Activated naive CD8-positive, alpha-beta T cell treated with anti-CD3 and anti-CD28 coated beads, Interleukin-2, amount 10 ng/mL, durations not matched to agents 7 days and 5 days (primary cell): ENCODE measurements at places on chromosomes 7 and 10.
A peak's percentile ranks its signal among the peaks of the same experiment; 100 is the strongest.

GRCh38 chr10:50417886-50418830 lies 166.8 kb upstream of the ASAH2 start:
- peak; percentile 72 for DNase-seq

- no peak for DNase-seq
These were observed 63.3 kb downstream of the FAM185A start for GRCh38 chr7:102811942-102812678.

DNA sequence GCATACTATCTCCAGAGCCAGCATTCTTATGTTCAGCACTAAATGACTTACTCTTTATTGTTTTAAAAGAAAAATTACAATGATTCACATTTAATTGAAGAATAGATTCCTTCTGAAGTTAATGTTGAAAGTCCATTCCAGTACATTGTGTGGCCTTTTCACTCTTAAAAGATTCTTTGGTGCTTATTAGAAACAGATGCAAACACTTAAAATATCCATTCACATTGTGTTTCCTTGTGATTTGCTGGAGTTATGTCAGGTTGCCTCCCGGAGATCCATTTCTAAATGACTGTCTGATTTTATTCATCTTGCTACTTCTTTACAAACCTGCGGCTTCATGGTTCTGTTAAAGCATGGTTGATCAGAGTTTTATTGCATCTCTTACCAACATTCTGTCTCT lies 152.8 kb downstream of the FOXP2 start:
- DNase-seq: no peak

DNA sequence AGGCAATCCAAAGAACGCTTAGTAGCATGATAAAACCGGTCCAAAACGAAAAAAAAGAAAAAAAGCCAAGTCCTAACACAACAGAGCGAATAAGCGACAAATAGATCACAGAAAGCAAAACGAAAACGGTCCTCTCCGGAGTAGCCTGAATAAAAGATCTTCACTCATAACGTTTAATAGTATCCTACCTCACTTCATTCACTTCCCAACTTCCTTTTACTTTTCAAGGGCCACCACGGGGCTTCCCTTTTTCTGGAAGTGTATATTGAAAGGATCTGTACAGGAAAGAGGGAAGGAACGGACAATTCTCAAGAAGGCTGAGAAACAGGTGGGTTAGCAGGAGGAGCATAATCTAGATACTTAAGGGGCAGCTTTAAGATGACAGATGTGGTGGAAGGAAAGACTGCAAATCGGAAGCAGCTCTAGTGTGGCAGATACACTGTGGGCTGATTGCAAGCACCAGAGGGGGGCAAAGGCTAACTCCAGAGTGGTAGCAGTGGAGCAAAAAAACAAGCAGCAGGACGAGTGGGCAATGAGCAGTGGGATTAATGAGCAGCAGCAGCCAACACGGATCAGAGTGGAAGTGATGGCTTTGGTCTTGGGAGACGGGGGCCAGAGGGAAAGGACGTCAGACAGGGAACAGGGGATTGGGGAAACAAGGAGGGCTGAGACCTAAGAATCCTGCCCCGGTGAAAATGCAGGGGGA lies 866 bp downstream of the CNOT4 start:
- peak; percentile 54 for DNase-seq

- DNase-seq: no peak
These were observed 27.9 kb upstream of the SH2B2 start for GRCh38 chr7:102258749-102259107.

DNA sequence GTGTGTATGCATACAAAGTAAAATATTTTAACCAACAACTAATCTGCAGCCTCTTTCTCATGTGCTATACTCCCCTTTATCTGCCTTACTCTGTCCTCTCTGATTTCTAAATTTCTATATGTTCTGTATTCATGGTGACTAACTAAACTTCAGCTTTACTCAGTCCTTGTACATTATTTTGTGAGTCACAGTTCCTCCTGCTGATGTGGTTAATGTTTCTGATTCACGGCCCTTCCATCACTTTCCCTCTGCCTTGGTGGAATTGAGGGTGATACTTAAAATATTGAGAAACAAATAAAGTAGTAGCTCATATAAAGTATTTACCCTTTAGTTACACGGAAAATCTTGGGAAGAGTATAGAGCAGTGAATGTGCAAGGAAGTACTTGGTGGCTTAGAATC lies 899.1 kb upstream of the ZWINT start:
- no peak for DNase-seq

- DNase-seq: no peak
These were observed 16.8 kb downstream of the AKR1B15 start for GRCh38 chr7:134565643-134566136.

DNA sequence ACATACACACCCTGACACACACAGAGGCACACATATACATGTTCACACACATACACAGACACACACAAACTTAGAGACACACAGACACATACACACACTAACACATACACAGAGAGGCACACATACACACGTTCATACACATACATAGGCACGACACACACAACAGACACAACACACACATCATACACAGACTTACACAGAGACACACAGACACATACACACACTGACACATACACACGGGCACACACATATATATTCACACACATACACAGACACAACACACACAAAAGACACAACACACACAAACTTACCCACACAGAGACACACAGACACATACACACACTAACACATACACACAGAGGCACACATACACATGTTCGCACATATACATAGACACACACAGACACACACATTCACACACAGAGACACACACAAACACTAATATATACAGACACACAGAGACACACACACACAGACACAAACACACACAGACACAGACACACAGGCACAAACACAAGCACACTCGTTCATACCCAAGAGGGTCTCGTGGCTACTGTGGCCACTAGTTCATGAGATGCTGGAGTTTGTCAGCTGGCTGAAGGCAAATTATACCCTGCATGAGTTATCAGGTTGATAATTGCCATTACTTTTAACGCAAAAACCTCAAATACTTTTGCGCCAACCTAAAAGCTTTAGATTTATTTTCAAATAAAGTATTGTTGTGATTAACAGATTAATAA lies 17.7 kb upstream of the KLF6 start:
- DNase-seq: no peak

DNA sequence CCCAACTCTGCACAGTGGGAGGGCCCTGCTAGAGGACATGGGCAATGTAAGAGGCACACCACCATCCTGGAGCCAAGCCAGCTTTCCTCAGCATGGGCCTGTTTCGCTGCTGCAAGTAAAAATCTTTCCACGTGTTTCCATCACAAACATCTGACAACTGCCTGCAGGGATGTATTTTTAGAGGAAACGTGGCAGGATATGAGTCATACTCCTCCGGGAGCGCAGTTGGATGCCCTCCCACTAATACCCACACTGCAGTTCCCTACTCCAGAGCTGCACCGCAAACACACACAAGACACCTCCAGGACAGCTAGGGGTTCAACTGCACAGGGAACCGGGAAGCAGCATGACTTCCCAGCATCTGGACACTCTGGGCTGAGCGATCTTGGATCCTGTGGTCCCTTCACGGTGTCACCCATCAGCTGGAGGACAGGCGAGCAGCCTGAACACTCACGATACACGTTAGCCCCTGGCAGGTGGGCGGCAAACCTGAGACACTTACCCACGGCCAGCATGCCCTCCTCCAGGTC lies 26.1 kb downstream of the PLAC9 start:
- DNase-seq: no peak

- DNase-seq: no peak
These were observed 228.4 kb upstream of the RHOBTB1 start for GRCh38 chr10:61172182-61172926.

GRCh38 chr7:50556247-50556991 lies 8.8 kb downstream of the DDC start:
- DNase-seq: no peak
